Mucosa of descending colon (tissue), 3 donors: ENCODE measurements at places on chromosomes 3 and 15. TPM values are rescaled to one million over a fixed set of nuclear protein-coding genes. Genes with fewer than 3 reads are reported as not detected.
A peak's percentile ranks its signal among the peaks of the same experiment; 100 is the strongest.

TRAT1 gene
- 0.78 TPM for total RNA-seq

MCF2L2 gene
- 0.84 TPM for total RNA-seq

CACNA2D2 gene
- total RNA-seq = 4.9 TPM

CCDC191 gene
- total RNA-seq = 3.9 TPM

OCA2 gene
- 0.22 TPM for total RNA-seq

DNA sequence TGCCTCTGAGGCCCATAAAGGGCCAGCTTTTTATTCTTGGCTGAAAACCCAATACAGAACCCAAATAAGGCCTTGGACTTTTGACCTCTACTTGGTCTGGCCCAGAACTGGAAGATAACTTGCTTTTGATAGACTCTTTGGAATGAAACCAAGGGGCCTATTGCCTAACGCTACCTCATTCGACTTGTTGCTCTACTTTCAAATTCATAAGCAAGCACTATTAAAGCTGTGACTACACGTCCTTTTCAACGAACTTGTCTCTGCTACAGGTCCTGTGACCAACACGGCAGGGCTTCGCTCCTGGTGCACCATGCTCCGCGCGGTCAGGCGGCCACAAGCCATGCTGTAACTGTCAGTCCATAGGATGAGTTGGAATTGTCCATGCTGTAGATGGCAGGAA lies 385.4 kb downstream of the MFSD1 start:
- no peak for DNase-seq

- no peak for DNase-seq
These were observed 36.7 kb upstream of the CP start for GRCh38 chr3:149258298-149258697.

GRCh38 chr3:197801891-197802778 lies 11.1 kb downstream of the LRCH3 start:
- DNase-seq = peak; percentile 36

DNA sequence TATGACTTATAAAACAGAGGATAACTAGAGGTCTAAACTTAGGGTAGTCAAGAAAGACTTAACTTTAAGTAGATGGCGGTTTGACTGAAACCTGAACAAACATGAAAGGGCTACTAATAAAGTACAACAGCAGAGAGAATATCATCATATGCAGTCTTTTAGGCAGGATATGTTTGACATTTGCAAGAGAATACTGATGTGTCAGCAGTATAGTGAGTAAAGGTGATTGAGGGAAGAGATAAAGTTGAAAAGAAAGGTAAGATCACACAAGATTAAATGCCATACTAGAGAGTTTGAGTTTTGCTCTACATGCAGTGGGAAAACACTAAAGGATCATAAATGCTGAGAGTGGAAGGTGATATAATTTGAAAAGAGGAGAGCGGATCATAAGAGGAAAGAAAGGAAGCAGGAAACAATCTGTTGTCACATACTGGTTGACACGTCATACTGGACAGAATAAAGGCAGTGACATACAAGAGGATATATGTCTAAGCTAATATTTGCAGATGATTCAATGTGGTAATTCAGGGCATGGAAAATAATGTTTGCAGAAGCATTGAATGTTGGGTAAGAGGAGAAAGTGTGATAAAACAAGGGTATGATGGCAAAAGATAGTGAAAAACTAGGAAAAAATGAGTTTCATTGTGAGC lies 223.0 kb downstream of the EPHA6 start:
- no peak for DNase-seq

GRCh38 chr15:52256366-52256765 lies 39.2 kb downstream of the MYO5C start:
- peak; percentile 86 for DNase-seq

DNA sequence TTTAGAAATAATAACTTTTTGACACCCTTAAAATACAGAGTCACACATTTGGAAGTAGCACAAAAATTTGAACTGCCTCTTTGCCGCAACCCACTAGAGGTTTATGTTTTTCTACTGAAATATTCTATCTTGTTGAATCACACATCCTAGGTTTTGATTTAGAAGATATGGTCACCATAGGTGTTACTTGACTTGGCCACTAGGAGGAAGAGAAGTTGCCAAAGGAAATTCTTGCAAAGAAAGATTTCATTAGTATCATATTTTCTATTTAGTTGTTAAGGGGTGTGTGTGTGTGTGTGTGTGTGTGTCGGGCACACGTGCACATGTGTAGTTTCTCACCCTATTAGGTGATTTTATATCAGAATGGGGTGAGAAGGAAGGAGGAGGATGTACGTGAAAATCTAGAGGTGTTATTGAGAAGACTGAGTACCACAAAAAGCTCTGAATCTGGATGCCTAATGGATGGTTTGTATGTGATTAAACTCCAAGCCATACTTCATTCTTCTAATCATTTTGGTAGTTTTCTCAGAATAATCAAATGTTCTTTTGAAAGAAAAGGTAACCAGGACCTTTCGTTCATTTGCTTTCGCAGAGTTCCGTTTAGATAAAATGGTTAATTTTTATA lies 31.5 kb downstream of the ZFAND6 start:
- DNase-seq = no peak

DNA sequence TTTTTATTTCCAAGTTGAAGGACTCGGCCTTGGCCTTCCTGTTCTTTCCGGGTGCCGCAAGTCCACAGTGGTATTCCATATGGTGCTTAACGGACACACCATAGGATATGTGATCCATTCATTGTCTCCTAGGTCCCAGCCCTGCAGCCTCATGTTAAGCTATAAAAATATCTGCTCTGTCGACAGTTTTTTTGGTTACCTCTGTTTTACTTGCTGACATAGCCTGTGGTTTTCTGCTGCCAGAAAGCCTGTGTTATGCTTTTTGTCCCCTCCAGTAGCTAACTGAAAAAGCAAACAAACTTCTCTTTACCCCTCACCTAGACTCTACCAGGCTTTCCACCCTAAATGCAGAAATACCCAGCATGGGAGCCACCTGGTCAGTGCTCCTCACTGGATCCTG lies 5.3 kb downstream of the INAFM2 start:
- DNase-seq = no peak

GRCh38 chr3:30578479-30578878 lies 27.9 kb upstream of the TGFBR2 start:
- DNase-seq = peak; percentile 46

GRCh38 chr15:70164910-70165715 lies 67.4 kb upstream of the TLE3 start:
- DNase-seq = no peak

DNA sequence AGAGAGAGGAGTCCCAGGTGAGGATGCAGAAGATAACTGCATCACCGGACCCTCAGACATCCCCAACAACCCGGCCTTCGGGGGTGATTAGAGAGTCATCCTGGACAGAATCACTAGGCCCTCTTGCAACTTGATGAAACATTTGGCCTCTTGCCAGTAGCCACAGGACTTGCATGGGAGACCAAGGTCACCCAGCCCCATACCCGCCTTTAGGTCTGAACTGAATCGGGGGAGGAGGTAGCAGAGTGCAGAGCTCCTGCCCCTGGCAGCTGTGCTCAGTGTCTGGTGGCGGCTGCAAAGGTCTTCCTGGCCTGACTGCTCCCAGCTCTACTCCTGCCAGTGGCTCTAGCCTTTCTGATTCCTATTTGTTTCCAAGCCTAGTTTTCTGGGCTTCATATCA lies 12.4 kb downstream of the PIF1 start:
- DNase-seq = no peak

GRCh38 chr3:117480972-117481371 lies 771.4 kb downstream of the TUSC7 start:
- no peak for DNase-seq

DNA sequence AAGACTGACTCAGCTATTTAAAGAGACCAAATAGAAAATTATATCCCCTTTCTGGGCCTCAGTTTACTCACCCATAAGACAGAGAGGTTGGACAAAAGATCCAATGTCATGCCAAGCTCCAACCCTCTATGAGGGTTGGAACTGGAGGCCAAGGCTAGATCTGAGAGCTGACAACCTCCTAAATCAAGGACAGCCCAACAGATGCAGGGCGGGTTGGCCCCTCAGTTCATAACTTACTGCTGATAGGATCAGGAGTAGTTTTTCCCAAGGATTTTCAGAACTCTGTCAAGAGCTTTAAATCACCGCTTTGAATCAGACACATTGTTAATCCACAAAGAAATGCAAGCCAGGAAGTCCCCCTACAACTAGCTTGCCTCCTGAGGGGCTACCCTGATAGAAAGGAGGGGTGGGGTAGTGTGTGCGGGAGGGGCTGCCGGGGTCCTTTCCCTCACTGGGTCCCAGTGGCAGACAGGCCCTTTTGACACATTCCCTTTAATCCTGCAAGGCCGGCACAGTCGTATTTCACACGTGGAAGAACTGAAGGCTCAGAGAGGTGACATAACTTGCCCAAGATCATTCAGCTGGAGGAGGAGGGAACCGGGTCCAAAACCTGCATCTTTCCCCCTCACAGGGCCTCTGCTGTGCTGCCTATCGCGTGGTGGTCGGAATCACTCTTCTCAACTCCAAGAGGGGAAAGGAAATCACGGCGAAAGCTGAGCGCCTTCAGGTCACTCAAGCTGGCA lies 21.4 kb downstream of the BMF start:
- no peak for DNase-seq

GRCh38 chr15:80614711-80615360 lies 80.3 kb upstream of the ABHD17C start:
- DNase-seq = no peak

DNA sequence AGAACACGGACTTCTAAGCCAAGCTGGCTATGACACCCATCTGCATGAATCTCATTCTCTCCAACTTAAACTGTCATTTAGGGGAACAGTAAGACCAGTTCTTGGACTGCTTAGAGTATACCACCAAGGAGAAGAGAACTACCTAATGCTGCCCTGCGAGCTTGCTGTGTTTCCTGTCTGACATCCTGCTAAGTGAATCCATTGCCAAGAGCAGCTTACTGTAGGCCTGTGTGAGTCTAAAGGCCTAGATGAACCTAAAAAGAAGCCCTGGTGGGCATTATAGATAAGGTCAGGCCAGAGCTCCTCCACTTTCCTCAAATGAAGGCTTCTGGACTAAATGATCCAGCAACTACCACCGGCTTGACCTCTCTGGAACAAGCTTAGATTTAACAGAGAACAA lies 15.0 kb downstream of the LZTFL1 start:
- DNase-seq = no peak

DNA sequence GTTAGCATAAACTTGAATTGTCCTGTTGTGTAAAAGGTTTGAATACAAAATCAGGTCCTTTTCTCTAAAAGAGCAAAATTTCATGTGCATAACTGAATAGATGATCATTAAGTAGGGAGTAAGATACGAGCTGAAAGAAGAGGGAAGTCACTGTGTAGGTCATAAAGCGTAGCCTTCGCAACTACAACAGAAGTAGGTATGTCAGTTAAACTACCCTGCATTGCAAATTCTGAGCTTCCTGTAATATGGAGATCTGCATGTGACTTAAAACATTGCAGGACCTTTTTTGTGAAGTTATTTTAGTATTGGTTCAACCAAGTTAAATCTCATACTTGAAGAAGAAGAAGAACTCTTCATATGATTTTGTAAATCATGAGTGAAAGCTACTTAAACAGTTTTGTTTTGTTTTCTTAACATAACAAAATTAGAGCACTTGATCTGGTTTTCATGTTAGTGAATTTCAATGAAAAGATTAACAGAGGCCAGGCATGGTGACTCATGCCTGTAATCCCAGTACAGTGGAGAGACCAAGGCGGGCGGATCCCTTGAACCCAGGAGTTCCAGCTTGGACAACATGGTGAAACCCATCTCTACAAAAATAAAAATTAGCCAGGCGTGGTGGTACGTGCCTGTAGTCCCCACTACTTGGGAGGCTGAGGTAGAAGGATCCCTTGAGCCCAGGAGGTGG lies 26.4 kb downstream of the ARMC8 start:
- no peak for DNase-seq

DNA sequence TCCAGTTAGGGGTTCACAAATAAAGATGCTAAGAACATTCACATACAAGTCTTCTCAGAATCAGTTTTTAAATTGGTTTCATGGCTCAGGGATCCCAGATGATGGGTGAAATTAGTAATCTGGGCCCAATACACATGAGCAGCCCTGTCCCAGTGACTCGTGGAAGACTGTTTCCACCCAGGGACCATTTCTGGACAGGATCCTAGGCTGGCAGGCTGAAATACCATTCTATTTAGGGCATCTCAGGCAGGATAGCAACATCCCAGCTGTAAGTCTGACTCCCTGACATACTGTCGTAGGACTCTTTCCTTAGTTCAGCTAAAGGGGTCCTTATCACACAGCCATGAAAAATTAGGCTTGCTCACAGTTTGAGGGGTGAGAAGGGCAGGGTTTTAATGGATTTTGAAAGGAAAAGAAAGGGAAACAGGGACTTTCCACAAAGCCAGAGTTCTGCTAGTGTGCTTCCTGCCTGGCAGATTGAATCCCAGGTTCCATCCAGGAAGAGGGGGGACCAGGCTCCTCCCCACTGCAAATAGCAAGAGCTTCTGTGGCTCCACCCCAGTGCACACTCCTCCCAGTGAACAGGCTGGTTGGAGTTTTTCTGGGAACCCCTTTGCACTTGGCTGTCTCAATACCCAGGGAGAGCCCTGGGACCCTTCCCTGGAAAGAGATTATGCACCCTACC lies 41.3 kb upstream of the LYZL4 start:
- DNase-seq = no peak

- DNase-seq = no peak
These were observed 569.2 kb downstream of the ZBBX start for GRCh38 chr3:166810741-166811445.

DNA sequence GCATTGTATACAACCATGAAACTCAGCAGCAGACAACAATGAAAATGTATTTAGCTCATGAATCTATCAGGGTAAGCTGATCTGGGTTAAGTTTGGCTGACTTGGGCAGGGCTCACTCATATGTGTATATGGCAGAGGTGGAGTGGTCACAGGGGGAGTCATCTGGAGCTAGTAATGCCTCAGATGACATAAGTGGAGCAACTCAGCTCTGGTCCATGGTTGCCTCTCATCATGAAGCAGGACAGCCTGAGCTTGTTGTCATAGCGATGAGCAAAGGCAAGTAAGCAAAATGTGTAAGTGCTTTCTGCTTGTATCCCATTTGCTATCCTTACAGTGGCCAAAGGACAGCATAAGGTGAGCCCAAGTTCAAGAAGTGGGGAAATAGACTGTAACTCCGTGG lies 64.5 kb downstream of the ALCAM start:
- DNase-seq = no peak

DNA sequence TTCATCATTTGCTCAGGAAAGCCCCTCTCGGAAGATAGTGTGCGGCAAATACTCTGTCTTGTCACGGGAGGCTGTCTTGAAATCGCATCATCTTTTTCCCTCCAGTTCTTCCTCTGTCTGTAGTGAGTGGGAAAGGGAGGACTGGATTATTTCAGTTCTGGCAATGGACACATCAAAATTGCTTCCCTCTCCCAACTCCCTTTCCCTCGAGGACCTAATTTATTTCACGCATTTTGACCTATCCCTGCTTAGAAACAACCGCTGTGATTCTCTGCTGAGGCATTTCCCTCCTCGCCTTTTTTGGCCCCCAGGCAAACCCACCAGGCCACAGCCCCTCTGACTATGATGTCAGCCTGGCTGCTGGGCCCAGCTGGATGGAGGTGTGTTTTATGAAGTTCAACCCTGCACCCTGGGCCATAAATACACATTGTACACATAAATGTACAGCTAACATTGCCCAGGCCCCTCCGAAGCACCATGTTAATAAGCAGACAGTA lies 138.7 kb upstream of the LRTM1 start:
- no peak for DNase-seq
